Stimulated activated CD8-positive, alpha-beta memory T cell treated with anti-CD3 and anti-CD28 coated beads, Interleukin-2, amount 100 ng/mL, for 1 hour (primary cell): ENCODE measurements at places on chromosomes 7 and 10.

DNA sequence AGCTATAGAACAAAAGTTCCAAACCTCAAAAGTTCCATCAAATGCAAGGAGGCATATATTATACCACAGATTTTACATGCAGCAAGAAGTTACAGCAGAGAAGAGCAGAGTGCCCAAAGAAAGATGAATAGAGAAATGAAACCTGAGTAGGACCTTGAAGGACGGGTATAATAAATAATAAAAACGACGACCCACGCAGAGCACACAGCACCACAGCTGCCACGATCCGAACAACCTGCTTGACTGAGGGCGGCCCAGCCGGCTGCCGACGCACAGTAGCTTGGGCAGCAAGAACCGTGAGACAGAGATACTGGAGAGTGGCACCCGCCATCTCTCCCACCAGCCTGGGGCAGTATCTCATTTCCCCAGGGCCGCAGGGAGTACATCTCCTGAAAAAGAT lies 79.0 kb downstream of the HIPK2 start:
- no peak for DNase-seq

DNA sequence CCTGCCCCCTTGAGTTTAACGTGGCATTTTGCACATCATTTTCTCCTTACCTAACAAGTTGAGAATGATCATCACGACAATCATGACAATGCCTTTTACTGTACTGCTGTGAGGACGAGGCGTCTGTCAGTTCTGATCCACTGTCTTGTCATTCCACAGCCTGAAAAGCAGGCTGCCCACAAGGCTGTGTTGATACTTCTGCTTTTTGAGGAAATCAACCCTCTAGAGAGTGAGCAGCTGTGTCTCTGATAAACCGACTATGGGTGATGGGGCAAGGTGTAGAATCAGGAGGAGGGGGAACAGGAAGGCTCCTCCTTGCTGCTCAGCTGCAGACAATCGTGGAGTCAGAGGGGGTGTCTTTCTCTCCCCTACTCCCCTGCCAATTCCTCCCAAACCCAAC lies 30.6 kb upstream of the C10orf120 start:
- DNase-seq, result no peak

DNA sequence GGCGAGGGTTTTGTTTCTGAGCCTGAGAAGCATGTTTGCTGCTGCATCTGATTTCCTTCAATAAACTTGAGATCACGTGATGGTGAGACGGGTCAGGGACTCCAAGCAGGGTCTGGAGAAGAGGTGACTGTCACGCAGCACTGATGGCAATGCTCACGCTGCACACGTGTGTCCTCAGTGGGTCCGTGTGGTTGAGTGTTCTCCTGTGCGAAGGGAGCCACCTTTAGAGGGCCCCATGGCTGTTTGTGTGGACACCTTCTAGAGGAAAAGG lies 100.4 kb downstream of the WDR37 start:
- no peak for DNase-seq

- DNase-seq, result no peak
Measured at GRCh38 chr10:76546411-76546810, 1091.2 kb downstream of the KCNMA1 start.

DNA sequence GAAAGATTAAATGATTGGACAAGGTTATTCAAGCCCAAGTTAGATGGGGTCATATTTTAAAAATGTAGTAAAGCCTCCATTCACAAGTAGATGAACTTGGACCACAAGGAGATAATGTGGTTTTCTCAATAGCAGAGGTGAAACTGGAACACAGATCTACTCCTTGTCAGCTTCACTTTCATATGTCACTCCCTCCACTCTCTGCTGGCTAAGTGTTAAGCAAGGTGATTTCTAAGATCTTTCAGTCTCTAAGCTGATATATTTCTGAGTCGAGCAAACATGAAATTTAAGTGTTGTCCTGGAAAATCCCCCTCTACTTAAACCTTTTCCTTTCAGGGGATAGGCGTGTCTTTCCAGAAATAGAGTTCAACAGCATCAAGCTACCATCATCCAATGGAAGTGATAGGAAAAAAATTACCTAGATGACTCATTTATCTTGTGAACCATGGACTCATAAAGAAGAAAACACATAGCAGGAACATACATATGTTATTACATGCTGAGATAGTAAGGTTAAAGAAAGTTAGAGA lies 275.0 kb downstream of the PTEN start:
- no peak for DNase-seq
